ENCODE measurements at places on chromosomes 4 and X.

- no peak for DNase-seq
Observed at GRCh38 chrX:136386826-136387225, 86.1 kb downstream of the ADGRG4 start.

- DNase-seq: no peak
Observed at GRCh38 chr4:25567253-25567652, 88.4 kb upstream of the SLC34A2 start.

GRCh38 chr4:105022811-105023667 is 123.6 kb upstream of the TET2 start:
- no peak for DNase-seq

GRCh38 chrX:38109042-38109898 is 102.9 kb downstream of the SYTL5 start:
- DNase-seq: no peak

GRCh38 chr4:124786634-124787033 is 74.1 kb upstream of the ANKRD50 start:
- no peak for DNase-seq

- no peak for DNase-seq
Observed at GRCh38 chr4:64200001-64200555, 209.2 kb downstream of the TECRL start.

GRCh38 chr4:187711586-187711985 is 284.0 kb upstream of the ZFP42 start:
- no peak for DNase-seq

GRCh38 chrX:150487369-150488094 is 80.9 kb upstream of the MTM1 start:
- no peak for DNase-seq

DNA sequence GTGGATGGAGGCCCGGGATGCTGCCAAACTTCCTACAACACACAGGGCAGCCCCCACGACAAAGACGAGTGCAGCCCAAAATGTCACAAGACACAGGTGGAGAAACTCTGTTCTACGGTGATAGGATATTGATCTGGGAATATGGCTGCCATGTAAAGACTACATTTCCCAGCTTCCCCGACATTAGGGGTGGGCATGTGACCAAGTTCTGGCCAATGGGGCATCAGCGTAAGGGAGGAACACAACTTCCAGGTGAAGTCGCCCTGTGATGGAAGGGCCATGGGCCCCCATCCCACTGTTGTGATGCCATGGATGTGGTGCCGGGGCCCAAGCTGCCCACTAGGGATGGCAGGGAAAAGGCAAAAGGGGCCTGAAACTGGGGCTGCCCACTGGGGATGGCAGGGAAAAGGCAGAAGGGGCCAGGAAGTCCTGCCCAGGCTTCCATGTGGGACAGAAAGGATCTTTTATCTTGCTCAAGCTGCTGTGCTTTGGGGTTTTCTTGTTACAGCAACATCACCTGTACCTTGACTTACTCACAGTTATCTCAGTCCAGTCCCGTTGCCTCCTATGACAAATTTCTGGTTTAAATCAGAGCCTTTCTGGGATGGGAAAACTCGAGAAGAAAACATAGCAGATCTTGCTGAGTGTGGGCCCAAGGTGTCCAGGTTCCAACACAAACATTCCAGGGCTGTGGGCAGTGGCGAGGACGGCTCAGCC is 9.7 kb upstream of the ADRA2C start:
- DNase-seq: no peak

DNA sequence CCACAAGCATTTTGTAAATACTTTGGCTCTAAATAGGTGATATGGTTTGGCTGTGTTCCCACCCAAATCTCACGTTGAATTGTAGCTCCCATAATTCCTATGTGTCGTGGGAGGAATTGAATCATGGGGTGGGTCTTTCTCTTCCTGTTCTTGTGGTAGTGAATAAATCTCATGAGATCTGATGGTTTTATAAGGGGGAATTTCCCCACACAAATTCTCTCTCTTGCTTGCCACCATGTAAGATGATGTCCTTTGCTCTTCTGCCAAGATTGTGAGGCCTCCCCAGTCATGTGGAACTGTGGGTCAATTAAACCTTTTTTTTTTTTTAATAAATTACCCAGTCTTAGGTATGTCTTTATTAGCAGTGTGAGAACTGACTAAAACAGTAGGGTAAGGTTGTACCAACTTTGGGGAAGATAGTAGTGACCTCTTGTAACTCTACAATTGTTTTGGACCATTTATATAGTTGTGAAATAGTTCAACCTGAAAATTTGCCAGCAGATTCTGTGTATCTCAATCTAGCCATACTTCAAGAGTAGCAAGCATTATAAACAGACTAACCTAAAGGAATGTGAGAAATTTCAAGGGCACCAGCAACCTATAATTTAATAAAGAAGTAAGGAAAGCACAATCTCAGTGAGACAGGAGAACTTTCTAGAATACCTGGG is 727.8 kb downstream of the GRID2 start:
- no peak for DNase-seq

- DNase-seq: no peak
Observed at GRCh38 chr4:54192811-54193210, 36.3 kb upstream of the PDGFRA start.

DNA sequence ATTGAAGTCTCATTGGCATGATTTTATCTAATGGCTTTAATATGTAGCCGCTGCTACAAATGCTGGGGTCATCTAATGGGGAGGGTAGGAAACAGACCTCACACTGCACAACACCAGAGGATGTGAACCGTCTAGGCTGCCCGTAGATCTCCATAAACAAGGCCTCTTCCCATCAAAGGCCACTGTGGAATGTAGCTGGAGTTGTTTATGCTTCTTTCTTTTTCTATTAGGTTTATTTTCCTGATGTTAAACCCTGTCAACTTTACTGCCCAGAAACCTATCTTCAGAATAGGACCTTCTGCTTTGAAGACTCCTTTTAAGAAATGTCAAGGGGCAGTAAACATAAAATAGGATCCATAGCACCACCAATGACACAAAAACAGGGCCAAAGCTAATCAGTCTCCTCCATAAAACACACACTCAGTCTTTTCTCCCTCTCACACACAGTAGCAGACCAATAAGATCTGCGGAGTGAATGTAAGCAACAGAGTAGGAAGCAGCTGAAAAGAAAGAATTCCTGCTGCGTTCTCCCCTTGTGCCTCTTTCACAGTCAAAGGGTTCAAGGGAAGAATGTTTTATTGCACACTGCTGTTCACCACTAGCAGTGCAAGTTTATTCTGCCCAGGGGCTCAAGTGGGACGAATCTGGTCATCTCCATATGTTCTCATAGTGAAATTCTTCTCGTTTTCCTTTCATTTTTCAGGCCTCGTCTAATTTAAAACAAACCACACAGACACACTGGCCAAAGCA is 72.2 kb downstream of the MAML3 start:
- no peak for DNase-seq

DNA sequence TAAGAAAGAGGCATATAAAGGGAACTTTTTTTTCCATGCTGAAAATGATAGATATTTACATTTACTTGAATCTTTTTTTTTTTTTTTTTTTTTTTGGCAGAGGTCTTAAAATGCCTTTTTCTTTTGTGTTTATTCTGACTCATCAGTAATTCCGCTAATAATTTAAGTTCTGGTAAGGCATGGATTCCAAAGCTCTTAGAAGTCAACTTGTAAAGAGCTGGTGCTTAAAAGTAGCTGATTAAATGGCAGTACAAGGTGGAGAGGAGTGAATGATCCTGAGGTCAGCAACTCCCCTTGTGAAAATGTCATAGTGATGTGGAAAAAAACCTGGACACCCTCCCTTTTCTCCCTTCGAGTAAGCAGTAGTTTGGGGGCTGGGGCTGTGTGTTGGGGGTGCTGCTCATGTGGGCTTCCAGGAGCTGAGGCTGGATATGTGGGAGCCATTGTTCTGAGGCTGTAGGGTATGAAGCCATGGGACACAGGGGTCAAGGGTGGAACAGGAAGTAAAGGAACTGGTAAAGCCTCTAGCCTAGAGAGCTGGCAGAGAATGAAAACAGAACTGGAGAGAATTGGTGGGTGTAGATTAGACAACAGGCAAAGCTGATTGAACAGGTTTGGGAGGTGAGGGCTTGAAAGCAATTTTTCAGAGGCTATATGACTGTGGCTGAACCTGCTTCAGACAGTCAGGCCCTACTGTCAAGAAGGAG is 41.0 kb upstream of the PITX2 start:
- no peak for DNase-seq

- no peak for DNase-seq
Observed at GRCh38 chrX:25596921-25597320, 541.2 kb upstream of the MAGEB18 start.

GRCh38 chr4:55910140-55910539 is 38.6 kb upstream of the CEP135 start:
- no peak for DNase-seq

DNA sequence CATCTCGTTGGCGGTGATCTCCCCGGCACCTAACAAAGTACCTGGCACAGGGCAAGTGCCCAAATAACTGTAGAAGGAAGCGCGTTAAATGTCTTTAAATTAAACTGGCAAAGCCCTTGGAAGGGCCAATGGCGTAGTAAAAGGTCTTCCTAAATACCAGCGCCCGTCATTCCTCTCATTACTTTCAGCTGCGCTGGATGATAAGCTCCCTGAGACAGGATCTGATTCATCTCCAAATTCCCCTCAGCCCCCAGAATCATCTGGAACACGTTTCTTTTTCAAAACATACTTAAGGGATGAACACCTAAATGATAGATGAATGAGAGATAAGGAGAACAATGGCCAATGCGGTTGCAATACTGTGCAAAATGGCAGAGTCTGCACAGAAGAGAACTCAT is 95.1 kb downstream of the AFAP1 start:
- no peak for DNase-seq

DNA sequence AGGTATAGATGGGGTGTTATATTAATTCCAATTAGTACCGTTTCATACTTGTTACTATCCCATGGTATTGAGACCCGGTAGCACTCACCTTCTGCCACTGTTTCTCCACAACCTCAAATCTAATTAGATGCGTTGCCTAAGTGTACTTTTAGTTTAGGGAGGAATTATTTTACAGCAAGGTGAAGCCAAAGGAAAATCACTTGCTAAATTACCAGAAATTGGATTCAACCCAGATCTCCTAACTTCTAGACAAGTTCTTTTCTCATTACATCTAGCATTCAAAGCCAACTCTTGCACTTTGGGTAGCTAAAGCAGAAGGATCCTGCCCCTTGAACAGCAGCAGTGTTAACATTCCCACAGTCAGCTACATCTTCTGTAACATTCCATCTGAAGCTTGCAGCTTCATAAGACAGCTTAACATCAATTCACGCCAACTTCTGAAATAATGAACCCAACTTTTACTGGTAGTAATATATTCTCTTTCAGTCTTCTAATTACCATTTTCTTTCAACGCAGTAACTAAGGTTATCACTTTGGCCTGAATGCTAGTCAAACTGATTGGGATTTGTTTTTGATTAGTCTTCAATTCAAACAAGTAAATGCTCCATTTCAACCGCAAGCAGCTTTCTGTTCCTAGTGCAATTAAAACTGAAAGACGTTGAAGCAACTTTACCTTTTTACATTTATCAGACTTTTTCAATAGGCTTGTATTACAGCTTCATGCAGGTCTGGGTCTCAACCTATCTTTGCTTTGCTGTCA is 934 bp upstream of the SEC31A start:
- DNase-seq: no peak

DNA sequence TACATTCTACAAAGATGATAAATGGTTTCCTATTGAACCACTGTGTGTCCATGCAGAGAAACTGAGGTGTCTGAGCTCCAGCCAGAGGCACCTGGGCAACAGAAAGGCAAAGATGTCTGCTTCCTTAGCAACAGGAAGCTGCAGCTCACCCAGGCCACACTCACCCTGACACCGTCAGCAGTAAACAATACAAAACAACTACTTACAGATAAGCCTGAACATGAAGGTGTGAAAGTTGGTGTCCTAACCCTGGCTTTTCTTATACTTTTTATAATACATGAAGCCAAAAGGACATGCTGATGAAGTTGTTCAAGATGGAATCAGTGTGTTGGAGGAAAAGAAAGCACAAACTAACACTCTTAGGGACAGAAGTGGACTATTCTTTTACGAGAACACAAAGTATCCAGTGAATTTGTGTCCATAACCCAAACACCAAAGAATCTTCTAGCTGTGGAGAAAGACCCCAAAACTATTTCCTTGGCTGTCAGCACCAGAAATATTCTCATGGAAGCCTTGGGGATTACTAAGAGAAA is 117.3 kb downstream of the SYNPO2 start:
- DNase-seq: no peak

- DNase-seq: no peak
Observed at GRCh38 chrX:118353081-118353850, 7.4 kb downstream of the WDR44 start.

GRCh38 chr4:158169931-158170690 is 2.7 kb downstream of the GASK1B start:
- DNase-seq: no peak

GRCh38 chr4:80007745-80008149 is 65.3 kb downstream of the ANTXR2 start:
- no peak for DNase-seq

- no peak for DNase-seq
Observed at GRCh38 chrX:4397471-4397870, 684.0 kb upstream of the PRKX start.

DNA sequence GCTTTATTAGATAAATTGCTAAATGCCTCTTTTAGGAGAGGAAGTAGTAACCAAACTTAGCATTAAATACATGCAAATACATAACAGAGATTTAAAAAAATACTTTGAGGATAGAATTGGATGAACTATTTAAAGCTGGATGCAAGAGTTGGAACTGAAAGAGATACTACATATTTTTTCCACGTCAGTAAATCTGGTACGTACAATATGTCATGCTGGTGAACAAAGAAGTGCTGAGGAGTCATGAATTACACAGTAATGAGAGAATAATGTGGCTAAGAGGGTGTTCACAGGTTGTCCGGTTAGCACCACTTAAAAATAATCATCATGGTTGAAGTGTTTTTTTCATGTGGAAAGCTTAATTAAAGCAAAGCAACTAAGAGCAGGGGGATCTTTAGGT is 184.1 kb upstream of the FRMPD4 start:
- DNase-seq: no peak

DNA sequence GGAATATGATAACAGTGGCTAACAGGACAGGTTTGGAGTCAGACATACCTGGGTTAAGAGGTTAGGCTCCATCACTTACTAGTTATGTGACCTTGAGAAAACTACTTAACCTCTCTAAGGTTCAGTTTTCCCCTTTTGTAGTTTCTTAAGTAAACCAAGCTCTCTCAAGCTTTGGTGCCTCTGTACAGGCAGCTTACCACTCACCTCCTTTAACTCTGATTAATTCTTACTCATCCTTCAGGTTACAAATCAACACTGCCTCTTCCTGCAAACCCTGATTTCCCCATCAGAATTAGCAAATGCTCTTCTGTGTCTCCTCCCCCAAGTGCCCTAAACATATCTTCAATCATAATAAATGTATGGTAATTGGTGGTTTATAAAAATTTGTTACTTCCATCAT is 3.5 kb upstream of the SERTM2 start:
- DNase-seq: no peak

DNA sequence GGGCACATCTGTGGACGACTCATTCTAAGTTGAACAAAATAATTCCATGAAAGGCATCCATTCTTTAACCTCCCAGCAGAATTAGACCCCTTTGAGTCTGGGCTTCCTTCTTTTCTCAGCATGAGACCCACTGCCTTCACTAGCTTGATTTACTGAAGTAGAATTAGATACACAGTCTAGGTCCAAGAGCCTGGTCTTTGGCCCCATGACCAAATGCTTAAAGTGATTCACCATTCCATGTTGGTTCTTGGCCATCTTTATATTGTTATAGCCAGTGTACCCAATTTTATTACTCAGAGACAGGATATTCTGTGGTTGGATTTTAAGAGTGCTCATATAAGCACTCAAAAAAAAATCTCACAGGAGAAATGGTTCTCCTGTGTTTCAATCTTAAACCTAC is 155.3 kb upstream of the GPC4 start:
- DNase-seq: no peak

GRCh38 chr4:145843148-145843547 is 95.5 kb downstream of the ZNF827 start:
- no peak for DNase-seq

Measured in stimulated activated CD4-positive, alpha-beta T cell treated with anti-CD3 and anti-CD28 coated beads, Interleukin-1b, Interleukin-23, amount 100 ng/mL, for 4 hours (primary cell).